ENCODE measurements at places on chromosomes 3 and 15. TPM values are rescaled to one million over a fixed set of nuclear protein-coding genes. Genes with fewer than 3 reads are reported as not detected.

The RBP2 gene
- total RNA-seq: 1.3 TPM

GRCh38 chr3:119809249-119810017 lies 27.5 kb downstream of the NR1I2 start:
- peak overlapping the region; percentile 67 for H3K4me3 ChIP-seq
- no peaks in the 10 kb centered on the region for H3K4me1 ChIP-seq
- no peak overlapping the region for H3K27ac ChIP-seq
- no peaks in the 10 kb centered on the region for H3K27me3 ChIP-seq
- DNase-seq: no peak

The CHRD gene
- 9.6 TPM for total RNA-seq

- H3K4me1 ChIP-seq: no peaks in the 10 kb centered on the region
- H3K36me3 ChIP-seq: no peaks in the 10 kb centered on the region
- H3K27me3 ChIP-seq: no peaks in the 10 kb centered on the region
- H3K4me3 ChIP-seq: no peak overlapping the region
- DNase-seq: no peak
- H3K27ac ChIP-seq: no peak overlapping the region
Observed at GRCh38 chr15:49646891-49647290, 26.0 kb downstream of the DTWD1 start.

The CIDEC gene
- 92.3 TPM for total RNA-seq

DNA sequence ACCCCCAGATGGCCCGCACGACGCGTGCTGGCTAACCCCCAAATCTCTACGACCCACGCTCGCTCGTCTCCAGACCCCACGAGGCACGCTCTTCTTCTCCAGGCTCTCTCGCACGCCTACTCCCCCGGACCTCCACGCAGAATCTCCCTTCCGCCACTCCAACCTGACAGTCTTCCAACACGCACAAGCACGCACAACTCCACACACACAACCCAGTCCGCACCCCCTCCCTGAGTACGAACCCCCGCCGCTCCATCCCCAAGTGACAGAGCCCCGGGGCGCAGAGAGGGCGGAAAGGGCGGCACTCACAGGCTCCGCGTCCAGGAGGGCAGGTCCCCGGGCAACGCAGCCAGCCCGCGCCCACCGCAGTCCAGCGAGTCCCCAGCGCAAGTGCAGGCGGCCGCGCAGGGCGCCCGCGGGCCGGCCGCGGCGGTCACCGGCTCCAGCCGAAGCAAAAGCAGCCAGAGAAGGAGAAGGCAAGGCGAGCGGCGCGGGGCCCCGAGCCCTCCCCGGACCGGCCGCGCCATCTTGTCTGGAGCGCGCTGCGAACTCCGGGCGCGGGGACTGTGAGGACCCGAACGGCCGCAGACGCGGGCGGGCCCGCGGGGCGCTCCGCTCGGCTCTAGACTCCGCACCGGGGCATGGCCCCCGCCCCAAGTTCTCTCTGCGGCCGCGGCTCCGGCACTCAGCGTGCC lies 794 bp downstream of the LRIG1 start:
- DNase-seq: no peak
- no peaks in the 10 kb centered on the region for H3K36me3 ChIP-seq
- peaks cover 2% of the 10 kb centered on the region for H3K4me1 ChIP-seq

The TM4SF1 gene
- total RNA-seq: 290 TPM

DNA sequence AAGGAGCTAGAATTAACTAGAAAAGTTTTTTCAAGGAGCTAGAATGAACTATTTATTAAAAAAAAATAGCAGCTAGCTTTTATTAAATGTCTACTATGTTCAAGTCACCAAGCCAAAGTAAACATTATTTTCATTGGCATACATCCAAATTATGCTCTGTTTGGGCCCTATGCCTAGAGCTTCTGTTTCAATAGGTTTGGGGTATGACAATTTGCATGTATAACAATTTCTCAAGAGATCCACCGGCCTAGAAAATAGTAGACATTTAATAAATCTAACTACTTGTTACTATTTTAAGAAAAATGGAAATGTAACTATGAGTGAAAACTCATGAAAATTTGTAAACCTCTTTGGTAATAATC lies 8.0 kb downstream of the GABRR3 start:
- no peak overlapping the region for H3K4me3 ChIP-seq
- H3K27ac ChIP-seq: no peak overlapping the region
- H3K4me1 ChIP-seq: no peaks in the 10 kb centered on the region
- DNase-seq: no peak
- H3K36me3 ChIP-seq: no peaks in the 10 kb centered on the region

GRCh38 chr15:83112233-83112955 lies 4.9 kb downstream of the TM6SF1 start:
- H3K36me3 ChIP-seq: no peaks in the 10 kb centered on the region
- no peak overlapping the region for H3K4me3 ChIP-seq
- no peak for DNase-seq
- H3K4me1 ChIP-seq: peaks cover 1% of the 10 kb centered on the region
- H3K27me3 ChIP-seq: no peaks in the 10 kb centered on the region
- no peak overlapping the region for H3K27ac ChIP-seq

Measured in breast epithelium (tissue), 4 donors.